ENCODE measurements at places on chromosomes 1 and 21.

GRCh38 chr1:234533975-234534876 is 55.2 kb upstream of the TARBP1 start:
- DNase-seq, result no peak

GRCh38 chr1:224629965-224630364 is 13.8 kb downstream of the CNIH3 start:
- no peak for DNase-seq

DNA sequence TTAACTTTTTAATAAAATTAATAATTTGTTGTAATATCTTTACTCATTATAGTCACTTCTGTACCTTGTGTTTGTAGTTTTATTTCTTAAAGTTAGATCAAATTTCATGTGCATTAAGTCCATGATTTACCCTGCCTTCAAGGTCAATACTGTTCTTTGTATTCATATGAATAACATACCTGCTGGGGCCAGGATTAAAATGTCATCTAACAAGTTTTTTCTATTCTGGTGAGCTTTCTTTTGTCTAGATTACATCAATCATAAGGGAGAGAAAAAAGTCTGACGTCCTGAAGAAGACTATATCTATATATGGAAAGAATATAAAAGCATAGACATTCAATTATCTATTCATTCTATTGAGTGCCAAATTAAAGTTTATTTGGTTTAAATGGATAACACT is 232.6 kb downstream of the COL11A1 start:
- DNase-seq, result no peak

- no peak for DNase-seq
These were observed 39.7 kb upstream of the SLC2A1 start for GRCh38 chr1:42998386-42998785.

DNA sequence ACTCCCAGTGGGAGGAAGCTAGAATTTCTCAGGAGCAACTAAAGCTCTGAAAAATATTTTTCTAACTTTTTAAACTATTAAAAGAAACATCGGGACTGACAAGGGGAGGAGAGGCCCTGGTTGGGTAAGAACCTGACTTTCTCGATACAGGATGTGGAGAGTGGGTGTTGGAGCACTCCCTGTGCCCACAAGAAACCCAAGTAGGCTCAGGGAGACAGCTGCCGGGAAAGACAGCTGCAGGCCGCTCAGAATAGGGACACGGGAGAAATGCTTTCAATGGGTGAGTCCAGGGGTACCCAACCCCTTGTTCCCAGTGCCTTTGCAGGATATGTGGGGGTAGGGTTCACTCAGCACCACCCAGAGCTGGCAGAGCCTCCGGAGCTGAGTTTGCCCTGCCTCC is 43.6 kb downstream of the PLEKHA6 start:
- no peak for DNase-seq

GRCh38 chr1:19435851-19436455 is 49.4 kb downstream of the CAPZB start:
- no peak for DNase-seq

DNA sequence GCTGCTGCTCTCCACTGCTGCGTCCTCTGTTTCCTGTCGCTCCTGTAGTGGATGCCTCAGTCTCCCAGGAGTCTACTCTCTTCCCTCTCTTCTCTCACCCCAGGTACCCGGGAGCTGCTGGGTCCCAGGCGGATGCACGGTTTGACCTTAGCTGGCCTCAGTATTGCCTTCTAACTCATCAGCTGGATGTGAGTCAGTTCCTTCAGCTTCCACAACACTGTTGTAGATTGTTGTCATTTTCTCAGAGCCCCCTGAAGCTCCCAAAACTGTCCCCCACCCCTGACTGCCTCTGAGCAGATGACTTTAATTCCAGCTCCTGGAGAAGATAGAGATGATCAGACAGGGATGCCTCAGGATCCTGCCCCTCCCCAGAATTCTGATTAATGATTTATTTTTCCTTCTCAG is 7.2 kb downstream of the CNIH3 start:
- no peak for DNase-seq

DNA sequence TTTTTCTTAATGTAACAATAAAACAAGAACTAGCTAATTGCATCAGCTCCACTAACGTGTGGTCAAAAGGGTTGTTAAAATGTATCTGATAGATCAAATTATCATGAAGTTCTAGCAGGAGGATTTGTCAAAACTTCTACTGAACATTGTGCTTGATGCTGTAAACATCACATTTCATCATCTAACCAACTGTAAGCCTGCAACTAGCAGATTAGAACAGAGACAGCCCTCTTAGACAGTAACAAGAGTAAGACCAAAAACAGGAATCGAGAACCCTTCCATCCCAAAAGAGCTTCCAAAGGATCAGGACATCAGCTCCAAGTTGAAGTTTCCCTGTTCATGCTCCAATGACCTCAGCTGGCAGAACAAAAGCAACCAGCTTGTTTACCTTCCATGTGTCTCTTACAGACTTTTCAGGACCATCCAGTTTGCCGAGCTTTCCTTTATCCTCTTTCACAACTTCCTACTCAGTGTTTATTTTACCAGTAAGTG is 44.6 kb downstream of the NIBAN1 start:
- no peak for DNase-seq

DNA sequence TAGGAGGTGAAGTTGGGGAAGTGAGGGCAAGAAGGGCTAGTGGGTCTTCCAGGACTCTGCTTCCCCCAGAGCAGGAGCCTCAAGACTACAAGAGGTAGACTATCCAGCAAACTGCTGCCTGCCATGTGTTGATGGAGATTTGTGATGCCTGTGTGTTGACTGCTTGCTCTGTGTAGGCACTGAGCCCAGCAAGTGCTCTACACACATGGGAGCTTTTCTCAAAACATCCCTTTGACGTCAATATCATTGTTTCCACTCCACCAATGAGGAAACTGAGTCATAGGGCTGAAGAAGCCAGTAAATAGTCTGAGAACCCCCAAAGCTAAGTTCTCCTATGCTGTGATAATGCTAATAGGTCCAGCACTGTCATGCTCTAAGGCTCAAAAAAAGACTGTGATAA is 207.2 kb upstream of the NFIA start:
- no peak for DNase-seq

GRCh38 chr1:66217021-66217420 is 316.9 kb upstream of the SGIP1 start:
- no peak for DNase-seq

DNA sequence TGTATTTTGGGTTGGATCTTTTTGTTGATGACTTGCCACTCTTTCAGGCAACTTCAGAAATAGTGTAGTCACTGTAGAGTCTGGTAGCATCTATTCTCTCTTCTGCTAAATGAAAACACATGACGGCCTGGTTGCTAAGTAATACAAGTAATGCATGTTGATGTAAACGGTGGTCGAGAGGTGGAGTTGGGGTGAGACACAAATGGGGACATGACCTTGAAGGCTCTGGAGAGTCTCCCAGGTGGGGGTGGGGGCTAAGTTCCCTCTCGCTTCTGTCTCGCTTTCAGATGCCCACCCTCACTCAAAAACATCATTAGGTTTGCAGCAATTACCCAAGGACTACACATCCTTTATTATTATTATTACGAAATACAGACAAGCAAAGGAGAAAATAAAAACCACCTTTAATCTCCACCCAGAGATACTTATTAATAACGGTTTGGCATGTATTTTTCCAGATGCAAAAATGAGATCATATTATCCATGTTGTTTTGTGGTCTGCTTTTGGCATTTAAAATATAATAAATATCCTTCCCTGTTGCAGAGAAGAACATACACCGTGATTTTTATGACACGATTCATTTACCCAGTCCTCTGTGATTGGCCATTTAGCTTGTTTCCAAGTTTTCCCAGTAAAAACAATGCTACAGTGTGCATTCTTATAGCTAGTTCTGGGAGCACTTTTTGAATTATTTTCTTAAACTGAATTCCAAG is 138.1 kb downstream of the MIS18A start:
- no peak for DNase-seq

- no peak for DNase-seq
These were observed 16.9 kb upstream of the SAMD11 start for GRCh38 chr1:906600-907420.

GRCh38 chr1:221778535-221779142 is 36.8 kb upstream of the DUSP10 start:
- no peak for DNase-seq

DNA sequence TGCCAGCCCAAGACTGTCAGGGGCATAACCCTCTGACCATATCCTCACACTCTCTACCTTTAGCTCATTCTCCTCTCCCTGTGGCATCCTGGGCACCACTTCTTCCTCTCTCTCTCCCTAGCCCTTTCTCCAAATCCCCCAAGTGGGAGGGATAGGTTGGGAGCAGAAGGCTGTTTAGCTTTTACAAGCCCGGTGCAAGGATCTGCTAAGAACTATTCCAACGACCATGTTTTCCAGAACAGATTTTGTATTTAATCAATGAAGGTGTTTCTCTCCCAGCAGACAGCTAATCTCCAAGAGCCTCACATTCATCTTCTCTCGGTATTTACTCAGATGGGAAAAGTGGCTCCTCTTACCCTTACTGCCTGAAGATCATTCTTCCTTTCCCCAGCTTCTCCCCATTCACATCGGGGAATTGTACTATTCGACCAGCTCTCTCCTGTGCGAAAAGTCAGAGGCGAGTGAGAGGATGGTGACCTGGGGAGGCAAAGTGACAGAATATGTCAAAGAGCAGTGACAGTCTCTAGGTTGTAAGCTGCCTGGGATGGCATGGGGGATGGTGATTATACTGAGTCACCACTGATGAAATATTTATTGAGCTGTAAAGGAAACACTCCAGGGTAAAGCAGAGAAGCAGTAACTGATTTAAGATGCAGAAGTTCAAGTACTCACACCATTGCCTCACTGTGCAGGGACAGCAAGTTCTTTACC is 47.0 kb upstream of the RBM15 start:
- no peak for DNase-seq

GRCh38 chr1:150383631-150384324 is 19.8 kb downstream of the RPRD2 start:
- no peak for DNase-seq

- no peak for DNase-seq
These were observed 92.0 kb downstream of the LAMC2 start for GRCh38 chr1:183277821-183278738.
